ENCODE measurements at places on chromosomes 3 and 15.

- no peak for DNase-seq
These were observed 72.6 kb upstream of the CDIN1 start for GRCh38 chr15:36506733-36507356.

DNA sequence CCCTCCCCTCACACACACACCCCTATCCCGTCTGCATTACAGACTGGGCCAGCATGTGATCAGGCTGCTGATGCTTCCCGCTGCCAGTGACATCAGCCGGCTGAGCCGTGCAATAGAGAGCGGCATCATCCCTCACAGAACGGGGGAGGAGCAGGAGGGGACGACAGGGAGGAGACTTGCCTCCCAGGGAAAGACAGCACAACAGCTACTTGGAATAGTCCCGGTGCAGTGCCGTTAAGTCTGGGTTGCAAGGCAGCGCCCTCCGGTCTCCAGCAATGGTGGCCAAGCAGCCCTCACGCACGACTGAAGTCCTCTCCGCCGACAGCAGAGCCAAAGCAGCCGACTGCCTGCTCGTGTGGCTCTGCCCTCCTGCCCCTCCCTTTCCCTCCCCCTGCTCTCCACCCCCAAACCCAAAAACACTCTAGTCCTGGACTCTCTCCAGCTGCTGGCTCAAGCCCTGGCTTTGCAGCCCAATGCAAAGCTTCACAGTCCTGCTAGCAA, 31.5 kb upstream of the RPS17 start:
- no peak for DNase-seq

DNA sequence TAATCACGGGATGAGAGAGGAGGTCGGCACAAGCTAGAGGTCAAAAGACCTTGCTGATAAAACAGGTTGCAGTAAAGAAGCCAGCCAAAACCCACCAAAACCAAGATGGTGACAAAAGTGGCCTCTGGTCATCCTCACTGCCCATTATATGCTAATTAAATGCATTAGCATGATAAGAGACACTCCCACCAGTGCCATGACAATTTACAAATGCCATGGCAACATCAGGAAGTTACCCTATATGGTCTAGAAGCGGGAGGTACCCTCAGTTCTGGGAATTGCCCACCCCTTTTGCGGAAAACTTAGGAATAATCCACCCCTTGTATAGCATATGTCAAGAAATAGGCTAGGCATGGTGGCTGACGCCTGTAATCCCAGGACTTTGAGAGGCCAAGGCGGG, 4.3 kb upstream of the ULK4 start:
- DNase-seq = no peak

DNA sequence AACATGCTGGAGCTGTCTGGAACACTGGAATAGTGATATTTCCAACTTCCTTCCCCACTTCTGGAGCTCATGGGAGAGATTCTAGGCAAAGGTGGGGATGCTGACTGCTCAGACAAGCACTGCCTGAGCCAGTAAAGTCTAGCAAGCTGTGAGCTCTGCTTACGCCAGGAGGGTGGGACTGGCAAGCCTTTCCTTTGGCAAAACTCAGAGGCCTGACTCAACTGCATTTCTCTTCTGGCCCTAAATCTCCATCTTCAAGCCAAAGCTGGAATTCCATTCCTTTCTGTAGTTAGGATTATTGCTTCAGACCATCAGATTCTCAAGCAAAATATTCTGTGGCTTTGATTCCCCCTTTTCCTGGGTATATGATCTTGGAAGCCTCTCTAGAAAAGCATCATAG, 20.3 kb upstream of the EPB42 start:
- DNase-seq = no peak

GRCh38 chr15:41858756-41859155, 20.1 kb downstream of the PLA2G4B start:
- no peak for DNase-seq

DNA sequence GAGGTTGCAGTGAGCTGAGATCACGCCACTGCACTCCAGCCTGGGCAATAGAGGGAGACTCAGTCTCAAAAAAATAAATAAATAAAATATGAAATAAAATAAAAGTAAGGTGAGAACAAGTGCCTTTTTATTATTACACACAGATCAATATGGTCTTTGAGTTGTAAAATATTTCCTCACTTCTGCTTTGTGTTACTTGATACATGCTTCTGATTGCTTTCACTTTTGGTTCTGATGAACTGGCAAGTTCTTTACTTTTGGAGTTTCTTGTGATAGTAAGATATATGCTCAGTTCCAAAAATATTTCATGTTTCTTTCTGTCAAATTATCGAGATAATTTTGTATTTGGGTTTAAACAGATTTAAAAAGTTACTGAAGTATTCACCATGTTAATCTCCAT, 16.6 kb upstream of the GYG1 start:
- DNase-seq = no peak

DNA sequence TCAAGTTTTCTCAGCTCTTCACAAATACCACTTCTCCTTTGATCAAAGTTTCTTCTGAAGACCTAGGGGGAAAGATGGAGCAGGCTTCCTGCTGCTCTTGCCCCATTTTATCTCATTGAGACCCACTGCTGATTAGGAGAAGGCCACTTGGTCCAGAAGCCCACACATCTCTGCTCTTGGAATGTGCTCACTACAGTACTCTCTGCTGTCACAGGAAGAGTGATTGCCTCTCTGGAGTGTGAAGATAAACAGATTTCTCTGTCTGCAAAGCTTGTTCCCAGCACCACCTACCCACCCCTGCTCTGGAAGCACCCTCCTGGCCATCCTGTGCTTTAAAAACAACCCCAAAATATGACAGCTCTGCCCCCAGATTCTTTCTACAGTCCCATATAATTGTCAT, 41.3 kb upstream of the PRTG start:
- DNase-seq = no peak

- DNase-seq = no peak
These were observed 7.0 kb downstream of the NR2E3 start for GRCh38 chr15:71817351-71817750.

DNA sequence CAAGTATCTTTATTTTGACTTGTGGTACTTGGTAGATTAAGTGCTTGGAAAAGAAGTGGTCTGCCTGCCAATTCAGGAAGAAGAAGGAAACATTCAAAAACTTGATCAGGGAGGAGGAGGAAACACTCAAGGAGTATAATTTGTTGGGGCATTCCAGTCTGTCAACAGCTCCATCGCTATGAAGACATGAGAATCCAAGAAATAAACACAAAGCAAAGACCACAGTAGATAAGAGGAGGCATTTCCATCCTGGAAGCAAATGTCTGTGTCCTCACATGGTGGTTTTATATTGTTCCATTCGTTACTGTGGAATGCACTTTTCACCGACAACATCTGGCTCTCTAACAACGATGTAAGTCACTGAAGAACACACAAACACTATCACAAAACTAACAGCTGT, 176.1 kb upstream of the FRMD4B start:
- no peak for DNase-seq

DNA sequence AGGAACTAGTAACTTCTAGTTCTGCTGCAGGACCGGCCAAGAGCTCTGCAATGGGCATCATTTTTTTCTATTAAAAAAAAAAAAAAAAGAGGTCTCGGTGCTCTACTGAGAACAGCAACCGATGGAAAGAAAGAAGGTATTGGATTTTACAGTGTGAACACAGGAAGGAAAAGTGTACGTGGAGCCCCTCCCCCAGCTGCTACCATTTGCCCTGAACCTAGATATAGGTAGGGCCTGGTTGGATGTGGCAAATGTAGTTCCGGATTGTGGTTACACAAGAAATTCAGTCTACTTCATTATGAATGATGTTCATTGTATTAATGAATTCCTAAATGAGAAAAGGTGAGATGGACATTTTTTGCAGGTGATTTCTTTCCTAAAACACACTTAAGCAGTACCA, 17.9 kb upstream of the PPARG start:
- no peak for DNase-seq

GRCh38 chr3:160447544-160447943, 2.0 kb downstream of the TRIM59 start:
- no peak for DNase-seq

DNA sequence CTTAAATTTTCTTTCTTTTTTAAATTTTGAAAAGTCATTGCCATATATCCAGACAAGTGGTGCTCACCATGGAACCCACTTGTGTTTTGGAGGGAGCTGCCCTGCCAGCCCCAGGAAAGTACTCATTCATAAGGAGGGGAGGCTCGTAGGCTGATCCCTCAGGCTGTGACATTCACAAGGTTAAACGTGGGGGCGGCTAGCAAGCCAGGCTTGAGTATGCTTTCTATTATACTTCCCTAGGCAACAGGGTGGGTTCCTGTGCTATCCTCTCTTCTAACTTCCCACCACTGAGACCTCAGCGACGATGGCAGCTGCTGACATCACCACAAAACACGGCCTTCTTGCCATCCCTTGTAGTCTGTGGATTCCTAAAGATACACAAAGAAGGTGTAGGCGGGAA, 160.5 kb upstream of the C2CD4B start:
- DNase-seq = no peak

GRCh38 chr3:133983576-133984560, 45.9 kb downstream of the SLCO2A1 start:
- no peak for DNase-seq

GRCh38 chr3:17972030-17972429, 229.6 kb upstream of the TBC1D5 start:
- DNase-seq = no peak

DNA sequence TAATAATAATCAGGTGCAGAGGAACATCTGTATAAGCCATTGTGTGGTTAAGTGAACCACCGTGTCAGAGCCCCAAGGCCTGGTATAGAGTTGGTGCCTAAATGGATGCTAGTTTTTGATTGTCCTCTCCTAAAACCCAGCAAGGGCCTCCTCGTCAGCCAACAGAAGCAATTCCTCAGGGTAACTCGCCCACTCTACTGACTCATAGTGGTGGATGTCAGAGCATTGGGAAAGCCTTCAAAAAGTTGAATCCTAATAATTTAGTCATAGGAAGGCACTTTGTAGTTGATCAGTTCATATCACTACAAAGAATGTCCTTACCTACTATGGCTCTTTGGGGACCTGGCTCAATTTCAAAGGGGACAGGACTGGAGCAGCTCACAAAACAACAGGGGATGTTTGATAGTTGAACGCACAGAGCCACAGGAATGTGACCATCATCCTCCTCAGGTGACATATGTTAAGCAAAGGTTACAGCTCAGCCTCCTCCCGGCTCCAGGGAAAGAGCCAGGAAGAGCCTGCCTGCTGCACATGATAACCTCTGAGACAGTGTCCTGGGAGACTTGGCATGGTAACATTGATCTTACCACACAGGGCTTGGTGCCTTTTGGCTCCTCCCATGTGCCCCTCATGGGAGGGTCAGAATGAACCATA, 338.7 kb downstream of the CLSTN2 start:
- no peak for DNase-seq

DNA sequence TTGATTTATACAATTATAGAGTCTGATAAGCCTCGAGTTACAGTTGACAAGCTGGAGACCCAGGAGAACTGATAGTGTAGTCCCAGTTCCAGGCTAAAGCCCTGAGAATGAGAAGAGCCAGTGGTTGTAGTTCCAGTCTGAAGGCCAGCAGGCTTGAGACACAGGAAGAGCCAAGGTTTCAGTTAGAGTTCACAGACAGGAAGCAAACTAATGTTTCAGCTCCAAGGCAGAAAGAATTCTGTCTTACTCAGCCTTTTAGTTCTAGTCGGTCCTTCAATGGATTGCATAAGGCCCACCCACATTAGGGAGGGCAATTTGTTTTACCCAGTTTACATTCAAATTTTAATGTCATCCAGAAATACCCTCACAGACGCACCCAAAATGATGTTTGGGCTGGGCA, 102.7 kb downstream of the CDIN1 start:
- DNase-seq = no peak

DNA sequence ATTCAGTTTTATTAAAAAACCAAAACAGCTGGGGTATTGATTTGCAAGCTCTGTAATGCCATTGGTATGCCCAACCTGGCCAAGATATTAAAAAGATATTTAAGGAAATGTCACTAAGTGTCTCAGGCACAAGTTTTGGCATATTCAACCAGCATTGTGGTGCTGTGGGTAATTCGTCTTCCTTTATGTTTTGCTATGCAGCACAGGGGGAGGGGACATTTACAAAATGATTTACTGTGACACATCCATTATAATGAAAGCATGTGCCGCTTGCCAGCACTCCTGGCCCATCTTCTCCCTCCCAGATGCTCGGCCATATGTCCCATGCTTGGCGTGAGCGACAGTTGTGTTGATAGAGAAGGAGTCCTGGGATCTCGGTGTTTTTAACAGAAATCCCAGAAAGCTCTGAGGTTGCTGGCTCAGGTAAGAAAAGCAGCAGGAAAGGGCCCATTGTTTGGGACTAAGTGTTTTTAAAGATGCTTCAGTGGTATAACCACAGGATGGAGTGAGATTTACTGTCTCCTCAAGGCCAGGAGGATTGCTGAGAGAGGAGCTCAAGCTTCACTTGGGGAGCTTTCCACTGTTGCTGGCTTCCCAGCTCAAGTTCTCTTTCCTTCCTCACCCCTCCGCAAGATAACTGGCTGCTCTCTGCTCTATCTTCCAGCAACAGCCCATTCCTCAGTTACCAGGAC, 158.2 kb upstream of the TSC22D2 start:
- DNase-seq = no peak

DNA sequence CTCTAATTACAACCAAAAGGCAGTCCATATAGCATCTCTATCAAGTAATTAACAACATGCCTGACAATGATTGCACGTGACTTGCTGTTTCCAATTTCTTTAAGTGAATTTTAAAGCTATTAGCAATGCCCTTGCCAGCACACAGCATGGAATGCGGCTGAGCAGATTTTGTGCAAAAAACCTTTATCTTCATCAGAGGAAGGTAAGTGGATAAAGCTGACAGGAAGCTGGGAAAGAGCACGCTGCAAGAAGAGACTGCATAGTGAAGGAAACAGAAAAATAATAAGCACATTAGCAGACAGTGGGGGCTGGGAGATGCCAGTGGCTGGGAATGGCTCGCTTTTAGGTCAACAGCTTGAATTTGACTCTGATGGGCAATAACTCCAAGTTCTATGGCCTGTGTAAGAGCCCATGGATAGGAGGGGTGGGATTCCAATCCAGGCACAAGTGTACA, 138.8 kb downstream of the PDZRN3 start:
- no peak for DNase-seq

DNA sequence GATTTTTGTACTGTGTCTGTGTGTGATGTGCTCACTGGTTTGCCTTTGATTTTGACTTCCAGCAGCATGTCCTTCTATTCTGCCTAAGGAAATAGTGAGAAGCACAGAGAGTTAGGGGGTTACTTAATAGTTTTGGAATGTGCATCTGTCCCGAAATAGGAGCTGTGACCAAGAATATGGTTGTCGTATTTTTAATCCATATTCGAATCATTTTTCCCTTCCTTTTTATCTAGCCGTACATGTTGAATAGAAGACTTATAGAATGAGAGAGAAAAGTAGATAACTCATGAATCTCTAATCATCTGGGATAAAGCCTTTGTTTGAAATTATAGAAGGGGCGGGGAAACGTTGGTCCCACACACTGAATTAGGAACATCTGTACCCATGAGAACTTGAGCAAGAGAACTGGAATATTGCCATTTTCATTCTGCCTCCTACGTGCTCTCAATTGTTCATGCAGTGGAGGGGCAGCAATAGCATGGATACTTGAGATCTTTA, 23.6 kb downstream of the CRTC3 start:
- no peak for DNase-seq

- DNase-seq = no peak
These were observed 82.0 kb upstream of the SCN5A start for GRCh38 chr3:38731522-38731921.
